ENCODE measurements at places on chromosomes 1 and 21. TPM values are rescaled to one million over a fixed set of nuclear protein-coding genes. Genes with fewer than 3 reads are reported as not detected.

- DNase-seq, result no peak
These were observed 531.3 kb downstream of the NPHP4 start for GRCh38 chr1:5460974-5461373.

- DNase-seq, result peak; percentile 73
These were observed 5.5 kb downstream of the EFNA3 start for GRCh38 chr1:155083865-155084721.

RNF223 gene
- total RNA-seq, result 2.8 TPM

- DNase-seq, result no peak
These were observed 193.9 kb downstream of the DHRS3 start for GRCh38 chr1:12424087-12424529.

- peak; percentile 27 for DNase-seq
These were observed 90.1 kb upstream of the IRF2BP2 start for GRCh38 chr1:234699795-234700665.

RGS8 gene
- not detected for total RNA-seq

DNA sequence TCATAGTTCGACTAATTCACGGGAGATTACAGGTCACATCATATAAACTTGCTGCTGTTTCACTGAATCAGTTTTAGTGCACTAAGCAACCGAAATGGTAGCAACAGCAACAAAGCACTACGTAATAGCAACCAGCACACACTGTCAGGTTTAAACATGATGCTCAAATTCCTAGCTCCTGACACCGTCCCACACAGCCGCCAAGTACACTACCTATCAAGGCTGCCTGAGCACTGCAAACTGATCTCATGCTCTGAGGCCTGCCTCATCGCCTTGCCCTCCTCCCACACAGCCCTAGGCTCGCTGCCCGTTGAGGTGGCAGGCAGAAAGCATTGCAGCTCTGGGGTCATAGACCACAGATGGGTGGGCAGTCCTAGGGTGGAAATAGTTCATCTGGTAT lies 12.4 kb downstream of the LAMC2 start:
- DNase-seq, result no peak

- DNase-seq, result no peak
These were observed 49.9 kb downstream of the DISC1 start for GRCh38 chr1:231676487-231676886.

RGSL1 gene
- not detected for total RNA-seq

DNA sequence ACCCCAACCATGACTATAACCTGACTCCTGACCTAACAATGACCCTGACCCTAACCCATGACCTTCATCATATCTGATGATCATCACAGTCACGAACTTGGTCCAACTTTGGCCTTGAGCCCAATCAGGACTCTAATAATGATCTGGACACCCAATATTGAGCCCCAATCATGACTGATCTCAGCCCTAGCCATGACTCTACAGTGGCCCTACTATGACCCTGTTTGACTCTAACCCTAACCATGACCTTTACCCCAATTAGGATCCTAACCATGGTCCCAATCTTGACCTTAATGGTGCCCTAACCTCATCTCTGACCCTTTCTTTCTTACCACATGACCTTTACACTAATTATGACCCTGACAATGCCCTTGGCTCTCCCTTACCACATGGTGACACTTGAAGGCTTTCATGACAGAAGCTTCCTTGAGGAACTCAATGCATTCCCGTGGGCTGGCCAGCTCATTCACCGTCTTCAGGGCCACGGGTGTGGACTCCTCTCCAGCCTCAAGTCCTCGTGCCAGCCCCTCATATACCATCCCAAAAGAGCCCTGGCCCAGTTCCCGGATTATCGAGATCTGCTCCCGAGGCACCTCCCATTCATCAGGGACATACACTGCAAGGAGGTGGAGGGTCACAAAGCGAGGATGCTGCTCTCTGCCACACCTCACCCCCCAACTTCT lies 16.2 kb downstream of the INSRR start:
- DNase-seq, result no peak

DNA sequence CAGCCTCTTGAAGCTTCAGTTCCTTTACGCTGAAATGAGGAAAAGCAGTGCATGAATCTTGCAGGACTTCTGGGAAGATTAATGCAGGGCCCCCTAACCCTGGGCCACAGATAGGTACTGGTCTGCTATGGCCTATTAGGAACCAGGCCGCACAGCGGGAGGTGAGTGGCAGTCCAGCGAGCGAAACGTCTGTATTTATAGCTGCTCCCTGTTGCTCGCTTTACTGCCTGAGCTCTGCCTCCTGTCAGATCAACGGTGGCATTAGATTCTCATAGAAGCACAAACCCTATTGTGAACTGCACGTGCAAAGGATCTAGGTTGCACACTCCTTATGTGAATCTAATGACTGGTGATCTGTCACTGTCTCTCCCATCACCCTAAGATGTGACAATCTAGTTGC lies 130.2 kb downstream of the CHRM3 start:
- DNase-seq, result no peak

CYP4Z1 gene
- total RNA-seq, result 16.2 TPM

- no peak for DNase-seq
These were observed 40.1 kb upstream of the MYSM1 start for GRCh38 chr1:58739856-58740466.

DNA sequence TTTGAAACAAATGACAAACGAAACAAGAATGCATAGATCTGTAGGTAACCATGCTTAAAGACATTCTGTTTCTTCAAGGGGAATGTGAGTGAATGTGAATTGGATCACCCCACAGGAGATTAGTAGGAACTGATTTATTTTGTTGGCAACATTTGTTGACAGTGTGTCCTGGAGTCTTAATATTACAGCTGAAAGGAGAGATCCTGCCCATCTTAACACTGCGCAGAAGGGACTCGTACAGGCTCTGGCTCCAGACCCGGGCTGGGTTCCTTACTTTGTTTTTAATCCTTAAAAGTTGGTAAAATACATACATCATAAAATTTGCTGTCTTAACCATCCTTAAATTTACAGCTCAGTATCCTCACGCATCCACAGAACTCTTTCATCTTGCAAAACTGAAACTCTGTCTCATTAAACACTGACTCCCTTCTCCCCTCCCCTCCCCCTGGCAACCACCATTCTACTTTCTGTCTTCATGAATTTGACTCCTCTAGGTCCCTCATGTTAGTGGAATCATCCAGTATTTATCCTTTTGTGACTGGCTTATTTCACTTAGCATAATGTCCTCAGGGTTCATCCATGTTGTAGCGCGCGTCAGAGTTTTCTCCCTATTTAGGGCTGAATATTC lies 74.1 kb downstream of the GALNT2 start:
- DNase-seq, result no peak

GRCh38 chr1:100430325-100430756 lies 78.0 kb downstream of the CDC14A start:
- no peak for DNase-seq

CELA3B gene
- total RNA-seq, result not detected

GRCh38 chr1:20729990-20730689 lies 2.4 kb downstream of the SH2D5 start:
- DNase-seq, result no peak

C8B gene
- total RNA-seq, result not detected

DNA sequence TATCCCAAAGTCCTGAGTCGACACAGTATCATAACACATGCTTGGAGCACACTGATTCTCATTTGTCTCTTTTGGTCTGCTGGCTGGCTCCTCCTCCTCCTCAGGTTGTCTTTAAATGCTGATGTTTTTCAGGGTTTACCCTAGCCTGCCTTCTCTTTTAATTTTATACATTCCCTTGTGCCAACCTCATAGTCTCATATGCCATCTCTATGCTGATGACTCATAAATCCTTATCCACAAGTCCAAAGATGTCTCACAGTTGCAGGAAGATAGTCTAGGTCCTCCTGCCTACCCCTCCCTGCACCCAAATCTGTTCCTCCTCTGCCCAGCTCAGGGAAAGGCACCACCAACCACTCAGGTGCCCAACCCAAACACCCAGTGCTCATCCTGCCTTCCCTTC lies 108.3 kb downstream of the SIPA1L2 start:
- no peak for DNase-seq

GRCh38 chr1:172390301-172390682 lies 30.2 kb upstream of the C1orf105 start:
- DNase-seq, result no peak

All from breast epithelium (tissue), 4 donors.